D341Med (cell line): ENCODE measurements at places on chromosomes 1 and 21.

GRCh38 chr1:67892476-67893125, 59.3 kb upstream of the GNG12 start:
- no peak for DNase-seq

DNA sequence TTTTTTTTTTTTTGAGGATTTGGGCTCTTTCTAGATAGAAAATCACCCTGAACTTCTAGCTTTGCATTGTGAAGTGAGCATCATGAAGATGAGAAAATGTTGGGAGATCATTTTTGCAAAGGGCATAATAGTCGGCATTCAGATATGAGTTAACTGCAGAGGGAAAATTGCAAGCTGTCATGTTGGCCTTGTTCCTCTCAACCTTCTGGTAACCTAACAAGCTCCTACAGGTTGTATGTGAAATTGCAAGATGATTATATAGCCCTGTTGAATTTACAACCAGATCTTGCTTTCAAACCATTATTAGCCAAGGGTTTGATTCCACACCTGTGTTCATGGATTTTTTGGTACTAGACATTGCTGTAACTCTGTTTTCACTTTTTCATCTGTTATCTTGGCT, 2.2 kb downstream of the ELOA start:
- no peak for DNase-seq

- DNase-seq = no peak
Measured at GRCh38 chr1:66768965-66769364, 16.7 kb downstream of the DYNLT5 start.

GRCh38 chr1:26614655-26615411, 81.0 kb upstream of the ARID1A start:
- no peak for DNase-seq

- DNase-seq = no peak
Measured at GRCh38 chr1:246106342-246106763, 400.7 kb downstream of the SMYD3 start.

DNA sequence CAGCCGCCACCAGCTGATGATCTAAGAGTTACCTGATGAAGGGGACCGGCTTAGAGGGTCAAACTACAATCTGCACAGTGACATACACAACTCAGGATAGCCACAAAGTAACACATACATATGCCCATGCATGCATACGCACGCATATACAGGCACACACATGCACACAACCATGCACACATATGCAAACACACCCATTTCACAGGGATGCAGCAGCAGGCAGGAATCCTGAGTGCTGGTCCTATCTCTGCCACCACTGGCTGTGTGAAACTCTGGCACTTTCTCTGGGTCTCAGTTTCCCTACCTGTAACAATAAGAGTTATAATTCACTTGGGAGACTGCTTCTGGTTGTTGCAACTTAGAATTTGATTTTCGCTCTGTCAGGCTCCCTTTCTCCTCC, 520.2 kb downstream of the PTPRU start:
- DNase-seq = no peak
